Stimulated activated naive CD8-positive, alpha-beta T cell treated with anti-CD3 and anti-CD28 coated beads, Interleukin-15, amount 100 ng/mL, for 72 hours (primary cell): ENCODE measurements at places on chromosomes 5 and 9.

DNA sequence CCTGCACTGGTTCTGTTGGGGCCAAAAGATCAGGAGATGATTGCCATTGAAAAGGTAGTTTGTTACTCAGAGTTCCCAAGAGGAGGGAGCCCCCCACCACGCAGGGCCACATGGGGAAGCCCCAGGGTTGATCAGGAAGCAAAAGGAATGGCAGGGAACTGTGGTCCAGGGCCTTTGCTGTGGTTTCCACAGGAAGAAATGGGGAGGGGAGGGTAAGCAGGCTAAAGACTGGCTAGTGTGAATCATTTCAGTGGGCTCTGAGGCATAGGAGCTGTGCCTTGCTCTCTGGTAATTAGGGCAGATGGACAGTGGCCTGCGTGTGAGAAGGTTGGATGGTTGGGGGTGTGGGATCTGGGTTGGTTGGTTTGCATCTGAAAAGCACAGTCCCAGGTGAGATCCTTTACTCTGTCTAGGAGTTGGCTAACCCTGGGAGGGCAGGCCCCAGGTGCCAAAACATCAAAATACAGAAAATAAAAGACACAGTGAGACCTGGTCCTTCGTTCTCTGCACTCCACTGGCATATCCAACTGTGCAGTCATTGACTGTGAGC is 66.1 kb downstream of the PTPDC1 start:
- DNase-seq = no peak

- DNase-seq = no peak
Measured at GRCh38 chr5:117761186-117761585, 1186.6 kb upstream of the SEMA6A start.

DNA sequence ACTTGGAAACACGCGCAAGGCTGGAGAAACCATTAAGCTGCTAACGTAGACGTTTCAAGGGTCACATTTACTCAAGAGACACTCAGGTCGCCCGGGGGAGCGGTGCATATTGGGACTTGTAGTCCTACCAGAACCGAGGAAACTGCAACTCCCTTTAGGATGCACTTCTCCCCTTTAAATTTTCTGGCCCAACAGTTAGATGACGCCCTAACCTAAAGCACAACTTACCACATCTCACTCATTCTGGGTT is 384 bp upstream of the DMXL1 start:
- DNase-seq = no peak

- no peak for DNase-seq
Measured at GRCh38 chr9:101511009-101511408, 22.6 kb upstream of the RNF20 start.

GRCh38 chr5:112979723-112980122 is 3.1 kb downstream of the DCP2 start:
- DNase-seq = no peak

DNA sequence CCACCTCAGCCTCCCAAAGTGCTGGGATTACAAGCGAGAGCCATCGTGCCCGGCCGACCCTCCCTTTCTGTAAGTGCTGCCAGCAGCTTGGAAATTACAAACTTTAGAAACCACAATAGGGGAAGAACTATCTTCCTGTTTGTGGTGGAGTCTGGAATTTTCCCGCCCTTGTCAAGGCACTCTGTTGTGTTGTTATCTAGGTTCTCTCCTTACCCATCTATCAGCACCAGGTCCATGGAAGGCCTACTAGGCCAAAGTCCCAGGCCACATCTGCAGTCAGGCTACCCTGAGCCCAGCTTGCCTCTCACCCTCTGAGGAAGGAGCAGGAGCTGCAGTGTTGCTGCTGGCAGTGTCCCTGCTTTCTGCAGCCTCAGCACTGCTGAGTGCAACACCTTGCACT is 214.9 kb downstream of the MCTP1 start:
- no peak for DNase-seq

GRCh38 chr9:95009459-95009858 is 283.0 kb downstream of the AOPEP start:
- no peak for DNase-seq

- DNase-seq = peak; percentile 45
Measured at GRCh38 chr5:132830436-132831094, at the start of gene SHROOM1. TSS of gene SHROOM1 (minus strand) at chr5:132830647. CDS start at chr5:132826140, 4,507 bp downstream.

- no peak for DNase-seq
Measured at GRCh38 chr5:129445379-129445778, 14.7 kb upstream of the ADAMTS19 start.

DNA sequence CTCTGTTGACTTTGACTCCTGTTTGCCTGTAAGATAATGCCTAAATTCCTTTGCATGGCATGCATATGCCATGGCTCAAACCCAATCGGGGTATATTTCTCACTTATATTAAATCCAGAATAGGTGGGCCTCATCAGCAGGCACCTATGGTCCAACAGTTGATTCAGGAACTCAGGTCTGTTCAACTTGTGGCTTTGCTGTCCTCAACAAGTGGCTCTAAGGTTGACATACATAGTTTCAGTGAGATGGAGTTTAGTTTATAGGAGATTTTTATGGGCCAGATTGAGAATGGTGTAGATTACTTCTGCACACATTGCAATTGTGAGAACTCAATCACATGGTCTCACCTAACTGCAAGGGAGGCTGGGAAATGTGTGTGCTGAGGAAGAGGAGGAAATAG is 31.6 kb upstream of the PTGER4 start:
- no peak for DNase-seq

DNA sequence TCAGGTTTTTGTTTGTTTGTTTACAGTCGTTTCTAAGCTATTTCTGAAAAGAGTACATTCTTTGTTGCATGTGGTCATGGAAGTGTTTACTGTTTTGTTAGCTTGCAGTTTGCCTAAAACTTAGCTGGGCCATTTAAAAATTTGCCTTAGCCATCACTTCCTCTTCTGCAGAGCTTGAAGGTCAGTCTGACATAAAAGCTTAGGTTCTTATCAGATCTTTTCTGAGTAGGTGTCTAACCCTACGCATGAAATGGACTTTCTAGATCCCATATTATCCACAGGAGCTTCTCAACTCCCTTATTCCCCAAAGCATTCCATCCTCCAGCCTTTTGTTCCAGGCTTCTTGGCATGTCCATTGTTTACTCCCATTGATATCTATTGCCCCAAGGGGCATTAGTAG is 90.3 kb downstream of the AP3B1 start:
- DNase-seq = no peak

DNA sequence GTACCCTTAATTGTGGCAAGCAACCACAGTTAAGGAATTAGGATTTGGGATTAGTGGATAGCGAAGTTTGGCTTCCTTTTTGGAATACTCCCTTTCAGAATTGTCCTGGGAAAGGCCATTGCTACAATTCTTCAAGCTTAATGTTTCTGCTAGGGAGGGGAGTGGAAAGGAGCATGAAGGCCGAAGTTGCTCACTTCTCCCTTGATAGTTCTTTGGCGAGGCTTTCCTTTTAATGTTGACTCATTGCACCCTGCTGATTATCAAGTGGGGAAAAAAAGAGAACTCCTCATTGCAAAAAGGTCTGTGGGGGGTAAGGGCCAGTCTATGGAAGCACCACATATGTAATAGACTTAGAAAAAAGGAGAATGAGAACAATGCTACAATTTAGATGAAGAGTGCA is 30.7 kb downstream of the GRIN3A start:
- DNase-seq = no peak

DNA sequence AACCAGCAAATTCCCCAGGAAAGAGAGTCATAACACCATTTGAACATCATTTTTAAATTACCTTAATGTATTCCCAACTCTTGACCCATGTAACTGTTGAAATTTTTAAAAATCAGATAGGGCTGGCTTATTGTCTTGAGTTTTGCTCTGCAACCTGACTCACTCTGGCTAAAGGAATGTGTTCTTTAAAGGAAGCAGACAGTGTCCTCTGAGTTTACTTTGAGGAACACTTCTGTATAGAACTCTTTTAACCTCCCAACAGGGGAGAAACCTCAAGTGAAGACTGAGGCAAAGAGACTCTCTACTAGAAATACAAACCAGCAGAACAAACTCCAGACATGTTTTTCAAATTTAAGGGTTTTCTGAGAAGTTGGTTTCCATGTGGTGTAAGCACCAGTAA is 248.9 kb downstream of the CWC27 start:
- no peak for DNase-seq

DNA sequence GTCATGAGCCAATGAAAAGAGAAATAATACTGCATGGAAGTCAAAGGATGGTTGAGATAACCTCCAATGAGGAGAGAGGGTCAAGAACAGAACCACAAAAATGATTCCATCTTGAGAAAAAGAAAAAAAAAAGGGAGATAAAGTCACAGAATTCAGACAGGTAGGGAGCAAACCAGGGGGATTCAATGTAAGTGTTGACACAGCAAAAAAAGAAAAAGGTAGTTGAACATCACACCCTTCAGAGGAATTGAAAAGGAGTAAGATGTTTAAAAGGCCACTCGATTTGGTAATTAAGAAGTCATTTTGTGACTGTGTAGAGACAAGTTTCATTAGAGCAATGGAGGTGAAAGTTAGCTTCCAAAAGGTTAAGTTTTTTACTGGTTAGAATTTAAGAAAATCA is 79.3 kb downstream of the ERP44 start:
- DNase-seq = no peak

- DNase-seq = no peak
Measured at GRCh38 chr9:128625391-128626146, 31.1 kb downstream of the DYNC2I2 start.

- no peak for DNase-seq
Measured at GRCh38 chr5:56565644-56566043, 249.7 kb upstream of the MAP3K1 start.

DNA sequence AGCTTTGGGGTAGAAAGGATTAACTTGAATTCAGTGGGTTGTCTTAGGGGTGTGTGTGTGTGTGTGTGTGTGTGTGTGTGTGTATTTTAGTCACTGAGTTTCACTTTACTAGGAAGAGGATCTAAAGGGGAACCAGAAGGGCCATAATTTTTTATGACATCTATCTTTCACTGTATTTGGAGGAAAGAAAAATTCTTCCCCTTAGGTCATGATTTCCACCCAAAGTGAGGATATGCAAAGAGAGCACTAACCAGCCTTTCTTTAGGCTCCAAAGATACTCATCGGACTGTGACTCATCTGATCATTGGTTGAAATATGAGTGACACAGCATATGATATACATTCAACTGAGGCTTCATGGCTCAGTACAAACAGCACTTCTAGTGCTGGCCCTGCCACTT is 75.2 kb upstream of the RASGRF2 start:
- DNase-seq = no peak

GRCh38 chr9:4662989-4663792 is 1.1 kb downstream of the PLPP6 start:
- DNase-seq = no peak

GRCh38 chr5:133240425-133241091 is 188.7 kb downstream of the HSPA4 start:
- DNase-seq = no peak

DNA sequence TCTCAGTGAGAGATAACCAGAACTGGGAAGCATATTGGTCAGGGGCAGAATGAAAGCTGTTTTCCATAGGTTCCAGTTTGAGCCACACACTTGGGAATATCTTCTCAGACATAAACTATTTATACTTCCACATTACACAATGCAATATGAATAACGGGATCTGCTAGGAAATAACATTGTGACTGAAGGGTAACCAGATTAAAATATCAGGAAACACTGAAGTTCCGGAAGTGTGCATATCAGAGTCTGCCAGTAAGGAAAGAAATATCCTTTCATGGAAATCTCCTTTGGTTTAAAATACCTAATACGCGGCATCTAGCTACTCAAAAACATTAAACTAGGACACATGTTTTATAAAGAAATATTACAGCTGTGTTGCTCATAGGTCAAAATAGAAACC is 56.3 kb downstream of the ST8SIA4 start:
- DNase-seq = no peak

DNA sequence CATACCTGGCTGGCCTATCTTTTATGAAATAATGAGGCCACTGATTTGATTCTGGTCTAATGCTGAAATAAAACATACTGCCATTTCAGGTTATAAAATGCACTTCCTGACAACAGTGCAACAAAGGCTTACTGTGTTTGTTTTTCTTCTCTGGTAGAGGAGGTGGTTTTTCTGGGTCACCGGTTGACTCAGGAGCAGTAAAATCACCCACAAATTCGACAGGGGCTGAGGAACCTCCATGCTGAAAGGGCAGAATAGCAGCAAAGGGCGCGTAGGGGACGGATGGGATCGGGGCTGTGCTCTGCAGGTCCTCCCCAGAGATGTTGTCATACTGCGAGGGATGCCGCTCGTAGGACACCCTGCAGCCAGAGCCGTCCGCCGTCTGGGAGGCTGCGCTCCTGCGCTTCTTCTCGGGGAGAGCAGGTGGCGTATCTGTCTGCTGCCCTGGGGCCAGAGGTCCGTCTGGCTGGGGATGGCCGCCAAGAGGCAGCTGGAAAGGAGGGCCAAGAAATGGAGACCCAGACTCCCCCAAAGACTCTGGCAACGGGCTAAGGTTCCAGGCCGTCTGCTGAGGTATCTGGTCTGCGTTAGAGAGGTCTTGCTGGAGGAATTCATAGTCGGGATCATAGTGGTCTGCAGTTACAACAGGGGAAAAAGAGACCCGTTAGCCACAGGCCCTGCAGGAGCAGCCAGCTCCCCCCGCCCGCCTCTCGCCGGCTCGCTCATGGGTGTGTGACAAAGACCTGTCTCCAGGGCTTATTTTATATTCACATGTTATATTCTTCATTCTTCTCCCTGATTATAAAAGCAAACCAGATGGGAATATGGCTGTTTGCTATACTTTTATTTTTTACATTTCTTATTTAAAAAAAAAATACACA is 80.7 kb downstream of the PRRT1B start:
- DNase-seq = no peak

- no peak for DNase-seq
Measured at GRCh38 chr9:75487856-75488718, 399.8 kb downstream of the OSTF1 start.

DNA sequence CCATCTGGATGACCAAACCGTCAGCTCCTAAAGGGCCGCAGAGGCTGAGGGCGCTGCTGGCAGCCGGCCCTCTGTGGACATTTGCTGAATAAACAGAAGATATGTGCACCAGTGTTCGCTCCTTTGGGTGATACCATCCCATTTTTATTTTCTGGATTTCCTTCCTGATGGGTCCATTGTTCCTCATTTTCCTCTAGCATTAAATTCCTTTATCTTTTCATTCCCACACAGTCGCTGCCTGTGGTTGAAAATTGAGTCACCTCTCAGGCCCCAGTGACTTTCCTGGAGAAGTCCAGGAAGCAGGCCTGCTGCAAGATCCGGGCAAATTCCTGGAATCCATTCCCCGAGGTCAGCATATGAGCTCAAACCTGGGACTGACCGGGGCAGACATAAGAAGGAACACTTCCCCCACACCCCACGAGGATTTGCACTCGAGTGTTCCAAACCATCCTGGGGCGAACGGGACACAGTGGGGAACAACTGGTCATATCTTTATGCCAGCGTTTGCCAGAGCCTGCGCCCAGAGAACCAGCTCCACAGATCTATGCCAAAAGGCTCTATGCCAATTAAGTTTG is 86.7 kb upstream of the PCA3 start:
- no peak for DNase-seq

DNA sequence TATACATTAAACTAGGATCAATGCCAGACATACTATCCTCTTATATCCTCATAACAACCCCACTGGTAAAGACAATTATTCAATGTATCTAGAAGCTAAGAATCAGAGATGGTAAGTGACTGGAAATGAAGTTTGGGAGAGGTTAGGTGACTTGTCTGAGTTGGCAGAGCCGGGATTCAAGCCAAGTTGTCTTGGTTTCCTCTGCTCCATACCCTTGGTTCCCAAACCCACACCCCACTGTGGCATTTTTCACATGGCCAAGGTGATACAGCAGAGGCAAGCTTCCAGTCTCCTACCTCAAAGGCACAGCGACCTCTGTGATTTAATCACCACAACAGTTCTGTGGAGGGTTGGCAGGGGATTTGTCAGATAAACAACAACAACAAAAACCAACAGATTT is 34.7 kb upstream of the ADRB2 start:
- DNase-seq = no peak

- DNase-seq = no peak
Measured at GRCh38 chr5:137582218-137582617, 83.1 kb upstream of the SPOCK1 start.
